ENCODE measurements at places on chromosomes 11 and 22.

GRCh38 chr11:118202599-118203422 is 22.0 kb downstream of the JAML start:
- peak; percentile 51 for DNase-seq

DNA sequence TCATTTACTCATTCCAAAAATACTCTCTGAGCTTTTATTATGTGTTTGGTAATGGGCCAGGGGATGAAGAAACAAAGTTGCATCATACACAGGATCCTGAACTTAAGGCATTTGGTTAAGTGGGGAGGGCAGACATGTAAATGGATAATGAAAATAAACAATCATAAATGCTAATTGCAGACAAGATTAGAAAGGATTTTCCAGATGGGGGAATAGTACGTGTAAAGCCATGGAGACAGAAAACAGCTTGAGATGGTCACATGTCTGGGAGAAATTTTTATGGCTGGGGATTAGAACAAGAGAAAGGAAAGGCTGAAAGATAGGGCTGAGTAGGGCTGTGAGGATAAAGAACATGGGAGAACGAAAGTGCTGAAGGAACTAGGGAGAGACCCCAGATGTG is 534.3 kb upstream of the LARGE1 start:
- no peak for DNase-seq

DNA sequence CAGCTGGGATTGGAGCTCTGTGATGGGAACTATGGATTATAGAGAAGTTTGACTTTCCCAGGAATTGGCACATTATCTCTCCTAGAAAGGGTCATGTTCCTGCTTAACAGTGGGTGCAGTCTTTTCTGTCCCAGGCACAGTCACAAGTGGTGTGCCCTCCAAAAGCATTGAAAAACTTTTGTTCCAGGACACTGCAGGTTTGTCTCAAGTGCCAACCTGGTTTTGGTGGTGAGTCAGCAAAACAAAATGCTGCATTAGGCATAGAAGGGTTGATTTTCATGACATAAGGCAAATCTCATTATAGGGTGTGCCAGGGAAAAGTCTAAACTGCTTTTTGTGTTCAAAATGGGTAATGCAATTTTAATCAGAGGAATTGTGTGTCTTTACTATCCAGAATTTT is 4.9 kb downstream of the HTATIP2 start:
- DNase-seq: no peak

DNA sequence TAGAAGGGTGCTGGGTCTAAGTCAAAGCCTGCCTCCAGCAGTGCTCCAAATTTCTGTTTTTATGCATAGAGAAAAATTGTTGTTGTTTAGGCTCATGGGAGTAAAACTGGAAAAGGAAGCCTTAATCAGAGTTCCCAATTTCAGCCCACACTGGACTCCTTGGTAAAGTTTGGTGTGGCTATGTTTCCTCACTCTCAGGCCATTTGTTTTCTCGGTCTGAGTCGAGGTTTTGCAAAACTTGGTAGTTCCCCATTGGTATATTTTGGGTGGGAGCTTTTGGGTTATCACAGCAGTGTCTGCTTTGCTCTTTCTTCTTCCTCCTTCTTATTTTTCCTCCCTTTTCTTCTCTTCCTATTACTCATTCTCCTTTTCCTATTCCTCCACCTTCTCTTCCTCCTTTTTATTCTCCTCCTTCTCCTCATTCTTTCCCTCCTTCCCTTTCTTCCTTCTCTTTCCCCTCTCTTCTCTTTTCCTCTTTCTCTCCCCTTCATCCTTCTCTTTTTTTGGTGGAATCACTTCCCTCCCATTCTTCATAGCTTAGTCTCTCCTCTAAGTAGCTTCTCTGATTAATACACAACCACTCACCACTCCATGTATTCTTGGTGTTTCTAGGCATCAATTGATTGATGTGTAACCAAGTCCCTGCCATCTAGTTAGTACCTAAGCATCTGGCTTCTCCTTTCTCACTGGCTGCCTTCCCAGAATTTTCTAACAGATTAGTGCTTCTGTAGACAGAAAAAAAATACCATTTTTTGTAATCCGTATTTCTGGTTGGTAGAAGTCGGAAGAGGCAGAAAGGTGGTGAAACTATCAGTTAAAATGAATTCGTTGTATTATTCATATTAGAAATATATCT is 10.1 kb downstream of the SLC5A1 start:
- no peak for DNase-seq
